ENCODE measurements at places on chromosomes 7 and 10. TPM values are rescaled to one million over a fixed set of nuclear protein-coding genes. Genes with fewer than 3 reads are reported as not detected.
A peak's percentile ranks its signal among the peaks of the same experiment; 100 is the strongest.

Gene RET
- total RNA-seq = not detected

GRCh38 chr10:86367152-86367951, 757 bp upstream of the GRID1 start:
- DNase-seq = no peak

DNA sequence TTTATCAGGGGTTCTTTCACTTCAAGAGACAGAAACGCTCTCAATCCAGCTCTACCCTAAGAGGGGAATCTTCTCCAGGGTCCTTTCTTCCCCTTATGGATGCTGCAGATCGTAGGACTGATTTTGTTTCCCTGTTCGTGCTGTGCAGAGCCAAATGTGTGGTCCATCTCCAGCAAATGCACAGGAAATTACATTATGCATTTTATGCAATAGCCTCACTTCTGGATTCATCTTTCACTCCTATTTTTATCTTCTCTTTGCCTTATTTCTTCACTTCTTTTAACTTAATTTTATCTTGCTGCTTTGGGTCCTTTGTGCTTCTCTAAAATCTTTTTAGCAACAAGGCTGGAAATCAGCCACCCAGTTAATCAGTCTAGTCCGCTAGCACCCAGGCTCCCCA, 184.5 kb upstream of the INHBA start:
- DNase-seq = no peak

Gene SPOCK2
- total RNA-seq = 3.0 TPM

- DNase-seq = no peak
Observed at GRCh38 chr7:9125246-9125645, 691.8 kb downstream of the NXPH1 start.

DNA sequence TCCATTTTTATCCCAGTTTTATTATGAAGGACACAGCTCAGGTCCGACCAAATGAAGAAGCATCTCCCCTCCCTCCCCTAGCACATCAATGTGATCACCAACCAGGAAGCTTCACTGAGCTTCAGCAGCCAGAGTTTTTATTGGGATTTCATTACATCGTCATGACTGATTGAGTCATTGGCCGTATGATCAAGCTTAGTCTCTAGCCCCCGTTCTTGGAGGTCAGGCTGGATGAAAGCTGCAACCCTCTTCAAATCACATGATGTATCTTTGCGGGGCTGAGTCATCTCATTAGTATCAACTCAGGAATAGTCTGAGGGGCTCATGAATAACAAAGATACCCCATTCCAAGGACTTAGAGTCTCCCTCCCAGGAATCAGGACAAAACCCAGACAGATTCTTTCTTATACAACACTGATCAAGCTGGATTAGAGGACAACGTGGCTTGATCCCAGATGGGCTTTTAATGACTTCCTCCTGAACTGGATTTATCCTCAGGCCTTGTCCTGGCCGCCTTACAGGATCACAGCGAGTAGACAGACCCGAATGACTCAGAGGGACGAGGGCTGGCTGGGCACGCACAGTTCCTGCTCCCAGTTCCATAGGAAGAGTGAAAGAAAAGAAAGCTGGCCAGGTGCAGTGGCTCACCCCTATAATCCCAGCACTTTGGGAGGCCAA, 14.5 kb downstream of the LIMK1 start:
- no peak for DNase-seq

DNA sequence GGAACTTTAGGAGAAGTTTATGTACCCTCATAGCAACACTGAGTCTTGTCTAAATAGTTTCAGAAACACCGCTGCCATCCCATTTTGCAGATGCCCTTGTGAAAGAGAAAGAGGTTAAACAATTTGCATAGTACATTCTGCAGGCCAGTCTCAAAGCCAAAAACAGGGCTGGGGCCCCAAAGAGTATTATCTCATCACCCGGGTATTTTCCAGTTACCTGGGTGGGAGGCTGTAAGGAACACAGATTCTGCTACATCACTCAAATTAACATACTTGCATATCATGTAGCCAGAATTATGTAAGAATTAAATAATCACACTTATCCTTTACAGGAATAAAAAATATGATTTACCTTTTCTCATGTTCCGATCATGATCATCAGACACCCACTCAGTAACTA, 3.1 kb upstream of the FAM171A1 start:
- no peak for DNase-seq

GRCh38 chr7:90276033-90276728, 31.2 kb downstream of the CFAP69 start:
- DNase-seq = peak; percentile 72

DNA sequence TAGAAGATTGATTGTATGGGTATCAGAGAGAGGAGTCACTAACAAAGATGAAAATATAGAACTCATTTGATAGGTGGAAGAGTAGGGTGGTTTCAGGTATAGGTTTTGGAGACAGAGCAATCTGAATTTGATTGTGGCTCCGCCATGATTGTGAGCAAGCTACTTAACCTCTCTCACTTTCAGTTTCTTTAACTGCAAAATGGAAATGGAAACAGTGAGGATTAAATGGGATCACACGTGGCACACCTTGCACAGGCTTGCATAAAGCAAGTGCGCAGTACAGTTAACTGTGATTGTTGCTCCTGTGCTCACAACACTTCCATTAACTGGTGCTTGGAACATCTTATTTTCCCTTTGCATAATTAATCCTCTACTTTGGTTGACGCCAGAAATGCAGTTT, 54.9 kb downstream of the ATXN7L1 start:
- no peak for DNase-seq

Gene PAX4
- total RNA-seq = not detected

DNA sequence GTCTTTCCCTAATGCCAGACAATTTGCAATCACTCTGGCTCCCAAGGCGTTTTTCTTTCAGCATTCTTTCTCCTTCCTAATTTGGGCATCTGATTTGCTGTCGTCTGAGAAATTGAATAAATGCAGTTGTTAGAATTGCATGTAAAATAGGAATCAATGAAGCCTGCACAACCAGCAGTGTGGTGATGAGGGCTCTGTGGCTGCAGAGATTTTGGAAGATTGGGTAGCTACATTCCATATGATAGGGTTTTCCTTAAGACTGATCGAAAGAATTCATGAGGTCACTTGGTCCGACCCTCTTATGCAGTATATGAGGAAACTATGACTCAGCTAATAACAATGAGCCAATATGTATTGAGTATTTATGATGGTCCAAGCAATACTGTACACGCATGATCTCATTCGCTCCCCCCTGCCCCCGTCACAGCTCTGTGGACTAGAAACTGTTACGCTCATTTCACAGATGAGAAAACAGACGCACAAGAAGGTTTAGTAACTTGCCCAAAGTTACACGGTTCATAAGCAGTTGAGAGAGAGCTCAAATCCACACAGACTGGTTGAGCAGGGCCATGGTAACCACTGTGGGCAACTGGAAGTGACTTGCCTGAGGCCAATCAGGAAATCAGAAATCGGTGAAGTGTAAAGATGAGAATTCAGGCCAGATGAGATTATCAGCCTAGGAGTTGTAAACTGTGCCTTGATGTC, 527.2 kb downstream of the GATA3 start:
- DNase-seq = peak; percentile 7

- DNase-seq = peak; percentile 41
Observed at GRCh38 chr10:12041766-12042408, 722 bp downstream of the UPF2 start.

- no peak for DNase-seq
Observed at GRCh38 chr7:155919391-155920067, 107.3 kb upstream of the SHH start.

DNA sequence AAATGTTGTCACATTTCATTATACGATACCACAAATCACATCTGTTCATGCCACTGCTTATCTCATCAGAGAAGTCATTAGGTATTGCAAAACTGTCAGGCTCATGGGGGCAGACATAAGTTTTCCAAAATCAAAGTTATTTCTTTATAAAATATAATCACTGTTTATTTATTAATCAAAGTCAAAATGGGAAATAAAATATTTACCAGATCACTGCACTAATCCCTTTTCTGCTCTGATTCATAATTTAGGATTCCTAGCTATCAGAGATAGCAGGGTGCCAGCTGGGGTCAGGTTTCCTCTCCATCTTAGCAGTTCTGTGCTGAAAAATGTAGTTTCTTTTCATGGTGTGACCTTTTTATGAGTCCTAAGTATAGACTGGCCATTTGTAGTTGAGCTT, 117.7 kb upstream of the LANCL2 start:
- DNase-seq = no peak

GRCh38 chr7:41855798-41856197, 152.9 kb upstream of the INHBA start:
- DNase-seq = no peak

Data from Caco-2 (cell line).